ENCODE measurements at places on chromosomes 4 and X.

DNA sequence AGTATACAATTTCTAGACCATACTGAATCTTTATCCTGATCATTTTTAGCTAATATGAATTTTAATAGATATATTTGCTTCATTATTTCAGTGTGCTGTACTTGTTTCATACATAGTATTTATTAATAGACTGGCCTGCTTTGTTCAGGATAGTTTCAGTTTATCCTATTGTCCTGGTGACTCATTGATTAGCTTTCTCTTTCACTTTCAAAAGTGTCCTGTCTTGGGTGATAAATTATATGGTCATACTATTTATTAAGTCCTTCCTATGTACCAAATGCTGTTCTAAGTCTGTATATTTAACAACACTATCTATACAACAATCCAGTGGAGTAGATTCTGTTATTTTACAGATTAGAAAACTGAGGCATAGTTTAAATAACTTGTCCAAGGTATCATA is 153.8 kb upstream of the RAPGEF2 start:
- peak; percentile 38 for DNase-seq

DNA sequence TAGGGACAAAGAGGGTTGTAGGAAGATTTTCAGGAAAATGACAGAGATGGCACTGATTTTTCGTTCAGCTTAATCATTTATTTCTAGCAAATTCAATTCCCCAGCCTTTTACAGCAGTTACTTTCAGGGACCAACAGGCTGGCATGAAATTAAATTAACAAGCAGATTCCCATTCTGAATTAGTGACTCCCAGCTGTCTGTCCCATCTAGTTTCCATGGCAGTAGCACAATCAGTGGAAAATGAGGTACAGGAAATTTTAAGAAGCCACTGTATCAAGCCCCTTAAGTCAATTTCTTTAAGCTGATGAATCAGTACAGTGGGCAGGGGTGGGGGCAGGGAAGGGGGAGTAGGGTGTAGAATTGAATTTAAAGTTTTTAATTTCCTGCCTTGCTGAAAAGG is 121.1 kb upstream of the TEX13C start:
- no peak for DNase-seq

- peak; percentile 63 for DNase-seq
These were observed 233.9 kb upstream of the CXXC4 start for GRCh38 chr4:104728380-104729122.

- no peak for DNase-seq
These were observed 12.0 kb downstream of the NHSL2 start for GRCh38 chrX:71922686-71923085.

- DNase-seq, result no peak
These were observed 64.0 kb downstream of the LNX1 start for GRCh38 chr4:53527326-53527725.

GRCh38 chr4:8427262-8427661 is 13.3 kb downstream of the ACOX3 start:
- DNase-seq, result no peak

GRCh38 chrX:151042842-151043241 is 59.7 kb downstream of the HMGB3 start:
- no peak for DNase-seq

DNA sequence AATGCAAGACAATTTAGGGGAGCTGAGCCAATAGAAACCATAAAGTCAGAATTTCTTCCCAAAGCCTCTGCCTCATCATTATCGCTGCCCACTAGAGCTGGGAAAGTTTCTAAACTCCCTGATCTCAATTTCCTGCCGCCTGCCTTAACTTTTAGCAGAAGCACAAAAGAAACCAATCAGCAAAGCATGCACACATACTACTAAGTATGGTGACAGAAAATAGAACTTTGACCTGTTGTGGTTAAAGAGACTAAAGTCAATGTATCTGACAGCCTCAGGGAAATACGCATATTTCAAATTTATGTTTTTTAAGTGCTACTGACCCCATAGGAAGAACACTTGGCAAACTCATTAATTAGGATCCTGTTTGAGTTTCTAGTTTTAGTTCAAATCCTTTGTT is 10.1 kb downstream of the STK26 start:
- DNase-seq, result no peak

DNA sequence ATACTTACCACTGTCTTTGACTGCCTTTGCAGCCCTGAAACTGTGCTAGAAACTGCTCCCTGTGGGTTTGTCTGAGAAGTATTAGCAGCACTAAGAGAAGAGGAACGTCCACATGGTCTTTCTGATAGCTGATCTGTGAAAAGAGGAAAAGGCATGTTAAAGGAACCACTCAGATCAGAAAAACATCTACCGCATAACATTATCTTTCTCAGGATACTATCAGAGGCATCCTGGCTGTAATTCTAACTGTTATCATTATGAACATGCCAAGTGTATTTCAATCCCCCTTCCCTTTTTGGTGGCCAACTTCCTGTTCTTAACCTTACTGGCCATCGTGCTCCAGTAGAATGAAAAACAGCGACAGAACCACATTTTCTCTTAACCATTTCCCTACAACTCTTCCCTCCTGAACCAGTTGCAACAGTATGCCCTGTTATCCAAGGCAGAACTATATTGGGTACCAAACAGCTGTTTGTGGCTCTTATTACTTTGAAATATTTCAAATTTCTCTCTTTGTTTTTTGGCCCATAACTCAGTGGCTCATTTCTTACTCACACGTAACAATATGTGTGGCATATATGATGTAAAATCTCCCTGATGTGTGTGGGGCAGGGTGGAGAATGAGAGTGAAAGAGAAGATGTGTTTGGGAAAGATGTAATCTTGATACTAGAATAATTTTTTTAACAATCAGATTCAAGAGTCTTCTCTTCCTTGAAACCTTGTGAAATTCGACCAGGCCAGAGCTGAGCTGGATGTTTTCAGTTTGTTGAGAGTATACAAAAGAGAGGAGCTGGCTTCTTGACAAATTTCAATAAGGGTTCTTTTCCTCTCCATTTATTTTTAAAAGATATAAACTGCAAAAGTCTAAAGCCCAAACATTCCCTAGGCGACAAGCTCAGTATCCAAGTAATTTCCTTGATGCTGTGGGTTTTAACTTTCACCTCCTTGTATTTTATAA is 35.2 kb downstream of the ARHGEF6 start:
- no peak for DNase-seq

DNA sequence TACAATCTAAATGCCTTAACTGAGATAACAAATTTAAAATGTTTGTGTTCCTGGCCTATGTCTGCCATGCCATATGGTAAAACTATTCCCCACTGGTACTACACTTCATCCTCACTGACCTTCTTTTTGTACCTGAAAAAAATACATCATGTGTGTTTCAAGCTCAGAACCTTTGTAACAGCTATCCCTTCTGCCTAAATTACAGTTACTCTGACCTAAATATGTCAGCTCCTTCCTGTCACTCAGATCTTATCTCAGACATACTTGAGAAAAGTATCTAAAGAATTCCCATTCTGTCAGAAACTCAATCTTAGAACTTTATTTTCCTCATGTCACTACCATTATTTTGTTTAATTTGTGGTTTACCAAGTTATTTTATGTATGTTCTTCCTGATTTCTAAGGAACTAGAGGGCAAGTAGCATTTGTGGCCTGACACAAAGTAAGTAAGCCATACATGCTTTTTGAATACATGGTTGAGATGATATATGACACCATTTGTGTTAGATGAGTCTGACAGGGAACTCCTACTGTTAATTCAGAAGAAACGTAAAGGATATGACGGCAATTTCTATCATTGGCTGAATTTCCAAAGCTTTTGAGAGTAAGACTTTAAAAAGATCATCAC is 456.5 kb upstream of the NDST3 start:
- DNase-seq, result no peak

GRCh38 chr4:158371158-158371557 is 150.5 kb upstream of the RXFP1 start:
- DNase-seq, result no peak

DNA sequence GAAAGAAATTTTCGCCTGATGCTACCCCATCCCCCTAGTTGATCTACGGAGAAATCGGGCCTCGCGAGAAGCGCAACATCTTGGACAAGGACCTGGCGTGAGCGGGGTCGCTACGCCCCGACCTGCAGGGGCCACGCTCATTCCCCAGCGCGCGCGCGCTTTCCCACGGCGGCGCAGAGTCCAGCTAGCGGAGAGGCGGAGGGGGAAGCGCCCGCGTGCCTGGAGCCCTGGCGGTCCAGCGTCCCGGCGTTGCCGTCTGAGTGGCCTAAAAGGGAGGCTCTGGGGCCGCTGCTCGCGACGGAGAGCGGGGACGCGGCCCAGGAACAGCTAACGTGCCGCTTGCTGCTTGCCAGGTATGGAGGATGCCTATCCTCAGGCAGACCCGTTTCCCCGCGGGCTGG is 6.0 kb upstream of the SOX3 start:
- no peak for DNase-seq

- no peak for DNase-seq
These were observed 73.5 kb upstream of the CAMK2D start for GRCh38 chr4:113835005-113835404.
